ENCODE measurements at places on chromosomes 6 and 20. TPM values are rescaled to one million over a fixed set of nuclear protein-coding genes. Genes with fewer than 3 reads are reported as not detected.

Gene RBM24
- 1.0 TPM for total RNA-seq

Gene ADTRP
- 0.74 TPM for total RNA-seq

Gene CGAS
- total RNA-seq: not detected

Gene SLC22A1
- not detected for total RNA-seq

Gene TNNC2
- total RNA-seq: not detected

Gene C6orf15
- not detected for total RNA-seq

Gene DACT2
- not detected for total RNA-seq

Gene CLIC5
- total RNA-seq: not detected

Gene CGA
- not detected for total RNA-seq

Gene RRBP1
- 48.6 TPM for total RNA-seq

Gene CCN6
- not detected for total RNA-seq

Gene TREM2
- total RNA-seq: not detected

Gene RMND1
- 23.1 TPM for total RNA-seq

Gene MUC22
- total RNA-seq: not detected

Gene COL11A2
- total RNA-seq: 0.10 TPM

Gene MYMX
- not detected for total RNA-seq

Gene FAXC
- total RNA-seq: 13.0 TPM

Gene TMC2
- total RNA-seq: not detected

Gene SUMO4
- not detected for total RNA-seq

Gene NTSR1
- not detected for total RNA-seq

Gene COL9A3
- not detected for total RNA-seq

Gene PAQR8
- 4.5 TPM for total RNA-seq

Gene NKAIN2
- 0.45 TPM for total RNA-seq

Gene TAAR9
- not detected for total RNA-seq

Gene HCRTR2
- total RNA-seq: not detected

Gene BMP5
- total RNA-seq: 1.2 TPM

Gene HLA-DQB1
- not detected for total RNA-seq

Gene PPIL1
- total RNA-seq: 76.8 TPM

Gene ENPP1
- 32.2 TPM for total RNA-seq

Gene SRXN1
- total RNA-seq: 153 TPM

Gene NRM
- 20.1 TPM for total RNA-seq

Gene PSORS1C2
- total RNA-seq: not detected

Gene SNPH
- total RNA-seq: 1.5 TPM

Gene SPEF1
- total RNA-seq: not detected

Gene MYL9
- not detected for total RNA-seq

Gene SEMG1
- total RNA-seq: not detected

Gene MYB
- total RNA-seq: 0.39 TPM

Gene ETV7
- 0.99 TPM for total RNA-seq

Gene SPDEF
- 0.29 TPM for total RNA-seq

Gene SLA2
- total RNA-seq: not detected

Gene MUC21
- total RNA-seq: not detected

Gene FAM162B
- not detected for total RNA-seq

Gene SLC17A3
- total RNA-seq: not detected

Gene LY6G6F
- not detected for total RNA-seq

Gene NKX2-2
- 0.56 TPM for total RNA-seq

Gene LY6G6C
- total RNA-seq: not detected

Gene GSTA2
- total RNA-seq: 0.37 TPM

Gene FOXS1
- 0.08 TPM for total RNA-seq

All from H4 (cell line).